ENCODE measurements at places on chromosomes 12 and 14.
A peak's percentile ranks its signal among the peaks of the same experiment; 100 is the strongest.

DNA sequence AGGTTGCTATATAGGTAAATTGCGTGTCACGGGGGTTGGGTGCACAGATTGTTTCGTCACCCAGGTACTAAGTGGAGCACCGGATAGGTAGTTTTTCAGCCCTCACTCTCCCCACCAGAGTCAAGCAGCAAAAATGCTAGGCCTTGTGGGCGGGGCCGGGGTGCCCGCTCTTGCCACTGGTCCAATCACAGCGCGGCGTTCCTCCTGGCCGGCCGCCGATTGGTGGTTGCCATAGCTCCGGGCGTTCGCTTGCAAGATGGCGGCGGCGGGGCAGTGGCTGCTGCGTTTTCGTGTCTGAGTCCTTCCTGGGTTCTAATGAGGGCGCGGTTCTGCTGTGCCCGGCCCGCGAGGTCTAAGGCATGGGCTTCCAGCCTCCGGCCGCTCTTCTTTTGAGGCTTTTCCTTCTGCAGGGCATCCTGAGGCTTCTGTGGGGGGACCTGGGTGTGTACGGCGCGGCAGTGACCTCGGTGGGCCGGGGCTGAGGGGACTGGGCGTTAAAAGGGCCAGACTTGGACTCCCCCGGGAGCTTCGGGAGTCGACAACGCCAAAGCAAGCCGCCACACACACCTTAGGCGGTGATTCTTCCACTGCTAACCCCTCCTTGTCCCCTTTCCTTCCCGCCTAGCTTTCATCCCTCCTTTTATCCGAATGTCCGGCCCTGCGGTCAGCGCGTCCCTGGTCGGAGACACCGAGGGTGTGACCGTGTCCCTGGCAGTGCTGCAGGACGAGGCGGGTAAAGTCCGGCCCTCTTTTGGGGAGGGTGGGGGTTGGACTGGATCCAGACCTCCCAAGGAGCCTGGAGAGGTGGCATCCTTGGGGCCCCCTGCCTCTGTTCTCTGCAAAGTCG lies at the start of gene TCTN2:
Gene TCTN2 (plus strand): TSS at position 232 of the 847 bp plus-strand sequence. CDS start 128 bp downstream, at position 360.
- peak; percentile 93 for DNase-seq

GRCh38 chr14:68135028-68135427 lies 315.4 kb downstream of the RAD51B start:
- DNase-seq = no peak

- no peak for DNase-seq
These were observed 76.9 kb downstream of the VRK1 start for GRCh38 chr14:96874127-96874526.

DNA sequence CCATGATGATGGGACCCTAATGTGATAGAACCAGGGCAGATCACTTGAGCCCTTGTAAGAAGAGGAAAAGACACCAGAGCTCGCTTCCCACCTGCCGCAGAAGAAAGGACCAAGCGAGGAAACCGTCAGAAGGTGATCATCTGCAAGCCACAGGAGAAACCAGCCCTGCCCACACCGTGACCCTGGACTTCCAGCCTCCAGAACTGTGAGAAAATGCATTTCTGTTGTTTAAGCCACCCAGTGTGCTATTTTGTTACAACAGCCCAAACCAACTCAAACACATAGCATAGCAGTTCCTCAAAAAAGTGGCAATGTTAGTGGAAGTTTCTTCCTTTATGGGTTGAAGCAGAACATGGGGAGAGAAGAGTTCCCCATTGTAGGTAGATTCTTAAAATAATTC lies 107.9 kb upstream of the BCL2L14 start:
- DNase-seq = no peak

DNA sequence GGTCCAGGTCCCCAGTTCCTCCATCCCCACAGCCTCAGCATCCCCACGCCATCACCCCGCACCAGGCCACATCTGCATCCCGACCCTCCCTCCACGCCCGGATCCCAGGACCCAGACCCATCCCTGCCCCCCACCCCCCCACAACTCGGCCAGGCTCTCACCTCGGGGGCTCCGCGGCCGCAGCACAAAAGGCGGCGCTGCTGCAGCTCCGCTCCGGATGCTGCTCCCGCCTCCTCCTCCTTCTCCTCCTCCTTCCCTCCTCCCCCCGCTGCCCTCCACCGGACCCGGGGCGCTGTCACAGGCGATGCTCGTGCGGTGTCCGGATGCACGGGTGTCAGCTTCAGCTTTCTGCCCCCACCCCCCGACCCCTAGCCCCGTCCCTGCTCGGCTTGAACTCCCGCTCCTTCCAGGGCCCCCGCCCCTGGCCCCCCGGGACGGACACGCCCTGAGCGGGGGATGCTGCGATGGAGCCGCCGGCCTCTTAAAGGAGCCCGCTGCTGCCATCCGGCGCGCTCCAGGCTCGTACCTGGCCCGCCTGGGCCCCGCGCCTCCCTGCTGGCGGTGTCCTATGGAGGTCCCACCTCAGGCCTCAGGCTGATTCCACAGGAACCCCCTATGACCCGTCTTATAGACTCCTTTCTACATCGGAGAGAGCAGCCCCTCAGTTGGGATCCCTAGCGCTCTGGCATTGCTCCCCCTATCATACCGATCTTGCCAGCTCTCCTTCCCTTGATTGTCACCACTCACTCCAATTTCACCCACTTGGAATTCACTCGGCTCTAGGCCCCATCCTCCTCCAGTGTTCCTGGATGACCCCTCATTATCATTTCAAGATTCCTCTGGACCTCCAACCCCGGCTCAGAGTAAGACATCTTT lies at the start of gene MAP3K12:
Gene MAP3K12 (minus strand): TSS at position 193 of the 876 bp plus-strand sequence. CDS start 12,067 bp downstream, outside the sequence.
- DNase-seq = peak; percentile 69

DNA sequence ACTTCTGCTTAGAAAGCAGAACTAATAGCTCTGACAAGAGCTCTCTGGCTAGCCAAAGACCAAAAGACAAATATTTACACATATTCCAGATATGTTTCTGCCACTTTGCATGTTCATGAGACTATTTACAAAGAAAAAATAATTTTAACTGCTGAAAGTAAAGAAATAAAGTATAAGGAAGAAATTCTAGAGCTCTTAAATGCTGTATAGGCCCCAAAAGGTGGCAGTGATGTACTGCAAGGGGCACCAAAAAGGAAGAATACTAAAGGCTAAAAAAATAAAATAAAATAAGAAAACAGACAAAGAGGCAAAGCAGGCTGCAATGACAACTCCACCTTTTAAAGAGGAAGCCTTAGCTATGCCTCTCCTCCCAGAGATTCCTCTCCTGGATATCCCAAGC lies 23.0 kb downstream of the KLRK1 start:
- DNase-seq = no peak

DNA sequence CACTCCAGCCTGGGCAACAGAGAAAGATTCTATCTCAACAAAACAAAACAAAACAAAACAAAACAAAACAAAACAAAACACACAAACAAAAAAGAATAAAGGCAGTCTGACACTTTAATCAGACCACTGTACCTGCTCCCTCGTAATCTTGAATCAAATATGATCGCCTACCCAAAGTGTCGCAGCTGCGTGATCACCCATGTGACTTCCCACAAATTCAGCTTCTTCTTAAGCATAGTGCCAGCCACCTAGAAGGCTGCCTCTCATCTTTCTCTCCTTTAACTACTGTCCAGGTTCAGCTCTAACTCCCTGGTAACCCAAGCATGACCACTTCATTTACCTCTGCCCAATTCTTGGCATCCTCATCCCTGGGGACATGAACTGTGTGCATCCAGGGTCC lies 37.4 kb downstream of the FMNL3 start:
- no peak for DNase-seq

DNA sequence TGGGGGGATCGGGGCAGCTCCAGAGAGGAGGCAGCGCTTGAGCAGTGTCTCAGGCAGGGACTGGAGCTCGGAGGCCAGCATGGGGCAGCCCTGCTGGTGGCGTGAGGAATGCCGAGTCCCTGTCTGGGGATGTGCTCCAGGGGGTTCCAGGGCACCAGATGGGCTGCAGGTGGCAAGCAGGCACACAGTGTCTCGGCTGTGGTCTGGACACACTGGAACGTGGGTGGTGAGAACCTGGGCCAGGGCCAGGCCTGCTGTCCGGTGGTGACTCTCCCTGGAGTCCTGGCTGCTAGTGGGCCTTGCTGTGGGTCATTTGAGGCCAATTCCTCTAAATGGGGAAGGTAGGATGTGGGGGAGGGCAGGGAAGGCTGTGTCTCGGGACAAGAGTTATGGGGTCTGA lies 199.4 kb upstream of the RTL1 start:
- no peak for DNase-seq

GRCh38 chr14:99314623-99315022 lies 42.6 kb upstream of the BCL11B start:
- no peak for DNase-seq

- peak; percentile 37 for DNase-seq
These were observed 2.7 kb downstream of the GAPDH start for GRCh38 chr12:6536894-6537579.

DNA sequence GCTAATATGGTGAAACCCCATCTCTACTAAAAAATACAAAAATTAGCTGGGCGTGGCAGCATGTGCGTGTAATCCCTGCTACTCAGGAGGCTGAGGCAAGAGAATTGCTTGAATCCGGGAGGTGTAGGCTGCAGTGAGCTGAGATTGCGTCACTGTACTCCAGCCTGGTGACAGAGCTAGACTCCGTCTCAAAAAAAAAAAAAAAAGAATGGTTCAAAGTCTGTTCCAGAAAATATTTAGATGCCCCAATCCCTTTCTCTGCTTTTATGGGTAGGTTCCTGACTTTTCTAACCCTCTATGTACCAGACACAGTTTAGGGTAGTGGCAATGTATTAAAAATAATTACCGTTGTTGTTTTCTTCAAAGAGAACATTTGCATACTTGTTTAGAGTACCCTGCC lies 161.4 kb downstream of the STXBP6 start:
- no peak for DNase-seq

DNA sequence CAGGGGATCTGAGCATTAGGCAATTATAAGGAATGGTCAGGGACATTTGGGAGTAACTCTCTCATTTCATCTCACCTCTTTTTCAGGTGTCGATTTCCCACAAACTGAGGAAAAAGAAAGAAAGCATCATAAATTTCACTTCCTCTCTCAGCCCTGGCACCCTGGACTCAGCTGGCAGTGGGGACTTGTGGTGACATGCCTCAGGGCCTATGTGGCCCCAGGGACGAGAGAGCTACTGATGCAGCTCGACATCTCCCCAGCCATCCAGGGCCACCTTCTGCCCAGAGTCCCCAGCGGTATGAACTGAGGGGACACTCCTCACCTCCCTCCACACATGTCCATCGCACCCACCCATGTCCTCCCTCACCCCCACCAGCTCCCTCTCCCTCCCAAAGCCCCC lies 11.7 kb downstream of the TNFRSF1A start:
- no peak for DNase-seq

DNA sequence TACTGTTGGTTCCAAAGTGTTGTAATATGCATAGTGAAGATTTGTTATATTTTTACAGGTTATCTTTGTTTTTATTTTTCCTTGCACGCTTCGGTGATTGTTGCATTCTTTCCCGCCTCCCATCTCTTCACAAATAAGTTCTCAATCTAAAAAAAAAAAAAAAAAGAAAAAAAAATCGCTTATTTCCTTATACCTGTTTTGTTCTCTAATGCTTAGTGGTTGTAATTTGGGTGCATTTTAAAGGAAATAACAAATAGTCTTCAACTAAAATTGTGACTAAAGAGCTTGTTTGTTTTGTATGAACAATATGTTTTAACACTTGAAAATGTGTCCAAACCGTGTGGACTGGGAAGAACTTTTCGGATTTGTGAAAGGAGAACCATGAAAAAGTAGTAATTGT lies 1.5 kb downstream of the CAND1 start:
- DNase-seq = no peak

- DNase-seq = no peak
These were observed 462.6 kb downstream of the NPAS3 start for GRCh38 chr14:33401311-33401710.

- DNase-seq = no peak
These were observed 72.8 kb downstream of the ZNF664 start for GRCh38 chr12:124045671-124046455.

DNA sequence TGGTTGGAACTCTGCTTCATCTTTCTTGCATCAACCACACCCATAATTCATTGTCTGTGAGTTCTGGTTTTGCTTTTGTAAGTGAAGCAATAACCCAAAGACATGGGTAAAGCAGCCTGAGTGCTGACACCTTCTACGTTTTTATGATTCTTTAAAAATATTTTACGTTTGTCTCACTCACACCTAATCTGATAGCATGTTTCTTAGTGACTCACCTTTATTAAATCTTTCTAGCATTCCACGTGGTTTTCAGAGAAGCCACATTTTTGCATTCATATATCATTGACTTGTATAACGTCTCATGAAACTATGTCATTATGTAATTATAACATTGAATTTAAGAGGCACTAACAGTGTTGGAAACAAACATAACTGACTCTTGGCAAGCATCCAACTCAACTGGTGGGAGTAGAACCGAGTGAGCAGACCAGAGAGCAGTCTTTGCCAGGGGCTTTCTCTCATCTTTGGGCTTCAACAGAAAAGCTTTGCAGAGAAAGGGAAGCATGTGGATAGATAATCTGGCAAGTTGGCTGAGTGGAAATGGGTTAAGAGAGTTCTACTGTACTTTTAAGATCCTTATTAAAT lies 118.8 kb downstream of the TPH2 start:
- DNase-seq = no peak

DNA sequence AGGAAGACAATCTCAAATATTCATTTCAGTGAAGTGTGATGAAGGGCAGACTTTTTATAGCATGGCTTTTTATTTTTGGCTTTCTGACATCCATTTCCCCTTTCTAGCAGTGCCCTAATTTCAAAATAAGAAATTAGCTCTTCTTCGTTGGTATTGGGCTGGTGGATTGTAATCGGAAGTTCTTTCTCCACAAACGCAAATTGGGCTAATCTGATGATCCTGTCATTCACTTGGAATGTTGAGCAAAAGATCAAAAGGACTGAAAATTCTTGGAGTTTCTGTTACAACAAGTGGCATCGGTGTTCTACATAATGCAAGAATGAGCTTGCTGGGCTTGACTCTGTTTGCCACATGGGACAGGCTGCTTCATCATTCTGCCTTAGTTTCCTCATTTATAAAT lies 1182.8 kb downstream of the FLRT2 start:
- no peak for DNase-seq

DNA sequence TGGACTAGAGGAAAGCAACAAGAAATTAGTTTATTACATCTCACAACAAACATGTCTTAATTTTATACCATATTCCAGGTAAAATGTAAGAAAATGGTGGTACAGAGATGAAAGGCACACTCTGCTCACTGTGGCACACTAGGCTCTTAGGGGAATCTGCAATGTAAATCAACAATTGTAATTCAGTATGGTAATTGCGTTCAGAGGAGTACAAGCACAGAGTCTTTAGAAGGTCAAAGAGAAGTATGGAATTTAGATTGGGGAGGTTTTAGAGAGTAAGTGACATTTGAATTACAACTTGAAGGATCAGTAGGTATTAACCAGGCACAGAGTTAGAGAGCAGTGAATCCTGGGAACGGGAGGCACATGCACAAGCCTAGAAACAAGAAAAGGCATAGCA lies 694.0 kb upstream of the USP15 start:
- DNase-seq = no peak

All from activated T-cell treated with anti-CD3 and anti-CD28 coated beads, Interleukin-2, amount 50 U/mL, for 1 hour (primary cell).